Caco-2 (cell line): ENCODE measurements at places on chromosomes 4 and X.

DNA sequence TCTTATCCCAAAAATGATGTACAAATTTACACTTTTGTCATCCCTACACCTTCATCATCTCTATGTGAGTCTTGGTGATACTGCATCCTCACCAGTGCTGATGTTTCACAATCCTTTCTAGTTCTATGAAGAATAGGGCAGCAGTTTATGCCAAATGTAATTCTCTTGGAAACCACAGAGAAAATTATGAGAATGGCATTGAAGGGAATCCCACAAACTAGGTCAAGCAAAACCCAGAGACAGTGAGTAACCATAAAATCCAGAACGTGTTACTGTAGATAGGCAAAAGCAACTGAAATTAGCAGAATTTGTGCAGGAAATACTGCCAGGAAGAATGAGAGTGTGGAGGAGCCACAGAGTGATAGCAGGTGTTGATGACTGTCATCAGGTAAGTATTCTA is 24.5 kb downstream of the IL15 start:
- no peak for DNase-seq

DNA sequence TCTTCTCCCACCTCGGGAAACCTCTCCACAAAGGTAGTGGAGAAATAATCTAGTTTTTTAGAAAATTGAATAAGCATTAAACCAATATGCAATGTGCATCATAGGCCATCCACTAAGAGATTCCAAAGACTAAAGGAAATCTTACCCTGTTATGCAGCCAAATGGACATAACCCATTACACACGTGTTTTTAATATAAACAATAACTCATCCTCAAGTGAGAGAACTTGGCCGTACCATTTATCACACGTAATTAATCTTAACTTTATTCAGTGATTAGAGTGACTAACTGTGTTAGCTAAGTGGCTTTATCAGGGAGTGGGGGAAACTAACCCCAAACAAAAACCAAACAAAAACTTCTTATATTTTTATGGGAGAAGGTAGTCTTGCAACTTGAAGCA is 57.8 kb downstream of the AFM start:
- no peak for DNase-seq

DNA sequence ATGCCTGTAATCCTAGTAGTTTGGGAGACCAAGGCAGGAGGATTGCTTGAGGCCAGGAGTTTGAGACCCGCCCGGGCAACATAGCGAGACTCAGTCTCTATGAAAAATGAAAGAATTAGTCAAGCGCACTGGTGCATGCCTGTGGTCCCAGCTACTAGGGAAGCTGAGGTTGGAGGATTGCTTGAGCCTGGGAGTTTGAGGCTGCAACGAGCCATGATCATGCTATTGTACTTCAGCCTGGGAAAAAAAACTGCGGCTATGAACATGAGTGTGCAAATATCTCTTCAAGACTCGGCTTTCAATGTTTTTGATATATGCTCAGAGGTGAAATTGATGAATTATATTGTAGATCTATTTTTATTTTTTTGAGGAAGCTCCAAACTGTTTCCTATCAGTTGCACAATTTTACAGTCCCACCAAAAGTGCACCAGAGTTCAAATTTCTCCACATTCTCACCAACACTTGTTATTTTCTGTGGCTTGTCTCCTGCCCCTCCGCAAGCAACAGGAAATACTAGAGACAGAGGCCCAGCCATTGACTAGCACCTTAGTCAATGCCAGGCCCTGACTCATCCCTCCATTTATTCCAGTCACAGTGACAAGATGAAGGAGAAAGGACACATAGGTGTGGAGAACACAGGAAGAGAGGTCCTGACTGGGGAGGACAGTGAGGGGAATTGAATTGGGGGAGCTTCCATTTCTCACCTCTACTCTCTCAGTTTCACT is 33.1 kb upstream of the ZNF41 start:
- DNase-seq = no peak

DNA sequence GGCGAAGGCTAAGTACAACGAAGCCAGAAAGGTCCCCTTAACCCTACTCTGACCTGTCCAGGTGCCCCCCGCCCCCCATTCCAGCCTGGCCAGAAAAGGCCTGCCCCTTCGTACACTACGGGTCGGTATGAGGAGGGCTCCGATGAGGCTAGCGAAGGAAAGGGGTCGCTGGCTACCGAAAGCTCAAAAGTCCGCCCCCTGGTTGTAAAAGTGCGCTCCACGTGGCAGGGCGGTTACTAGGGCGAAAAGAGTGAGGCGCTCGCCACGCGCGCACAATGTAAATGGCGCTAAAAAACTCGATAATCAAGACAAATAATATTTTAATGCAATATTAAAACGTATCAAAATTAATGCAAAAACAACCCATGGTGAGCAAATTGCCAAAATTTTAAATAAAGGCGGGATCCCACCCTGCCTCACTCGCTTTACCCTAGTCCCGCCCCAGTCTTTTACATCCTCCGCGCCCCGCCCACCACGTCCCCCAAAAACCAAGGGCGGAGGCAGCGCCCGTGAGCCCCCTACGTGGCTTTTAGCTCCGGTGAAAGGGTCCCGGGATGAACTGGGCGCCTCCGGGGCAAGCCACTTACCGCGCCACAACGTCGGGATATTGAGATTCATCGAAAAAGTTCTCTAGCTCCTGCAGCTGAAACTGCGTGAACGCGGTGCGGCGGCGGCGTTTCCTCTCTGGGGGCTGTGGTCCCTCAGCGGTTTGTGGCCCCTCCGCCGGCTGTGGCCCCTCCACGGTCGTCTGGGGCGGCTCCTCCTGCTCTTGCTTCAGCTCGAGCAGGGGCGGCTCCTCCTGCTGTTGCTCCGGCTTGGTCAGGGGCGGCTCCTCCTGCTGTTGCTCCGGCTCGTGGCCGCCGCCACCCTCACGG is 929 bp downstream of the ESX1 start:
- no peak for DNase-seq

DNA sequence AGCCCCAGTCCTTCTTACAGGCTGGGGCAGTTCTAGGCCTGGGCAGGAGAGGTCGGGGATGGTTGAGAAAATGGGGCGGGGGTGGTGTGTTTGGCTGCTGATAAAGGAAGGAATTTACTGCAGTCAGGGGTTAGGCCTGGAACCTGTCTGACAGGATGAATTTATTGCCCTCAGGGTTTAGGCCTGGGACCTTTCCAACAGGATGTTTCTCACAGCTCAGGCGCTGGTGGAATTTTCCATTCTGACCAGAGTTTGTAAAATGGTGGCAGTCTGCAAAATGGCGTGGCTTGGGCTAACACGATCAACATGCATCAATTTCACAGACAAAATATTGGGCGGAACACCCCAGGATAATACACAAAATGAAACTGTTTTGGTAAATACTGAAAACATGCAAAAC is 83.5 kb upstream of the SPIN4 start:
- peak; percentile 86 for DNase-seq

GRCh38 chr4:56641494-56642051 is 39.5 kb downstream of the HOPX start:
- DNase-seq = no peak

- no peak for DNase-seq
These were observed 82.6 kb downstream of the PCDH7 start for GRCh38 chr4:30802622-30803323.

GRCh38 chr4:144174401-144175067 is 34.0 kb upstream of the GYPA start:
- no peak for DNase-seq

GRCh38 chr4:7141151-7141834 is 51.0 kb upstream of the SORCS2 start:
- DNase-seq = no peak

DNA sequence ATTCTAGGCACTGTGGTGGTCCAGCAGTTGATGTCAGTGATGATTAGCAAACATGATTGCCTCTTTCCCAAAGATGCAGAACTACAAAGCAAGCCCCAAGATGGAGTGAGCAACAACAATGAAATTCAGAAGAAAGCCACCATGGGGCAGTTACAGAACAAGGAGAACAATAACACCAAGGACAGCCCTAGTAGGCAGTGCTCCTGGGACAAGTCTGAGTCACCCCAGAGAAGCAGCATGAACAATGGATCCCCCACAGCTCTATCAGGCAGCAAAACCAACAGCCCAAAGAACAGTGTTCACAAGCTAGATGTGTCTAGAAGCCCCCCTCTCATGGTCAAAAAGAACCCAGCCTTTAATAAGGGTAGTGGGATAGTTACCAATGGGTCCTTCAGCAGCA is 365.3 kb downstream of the MAPK10 start:
- no peak for DNase-seq

DNA sequence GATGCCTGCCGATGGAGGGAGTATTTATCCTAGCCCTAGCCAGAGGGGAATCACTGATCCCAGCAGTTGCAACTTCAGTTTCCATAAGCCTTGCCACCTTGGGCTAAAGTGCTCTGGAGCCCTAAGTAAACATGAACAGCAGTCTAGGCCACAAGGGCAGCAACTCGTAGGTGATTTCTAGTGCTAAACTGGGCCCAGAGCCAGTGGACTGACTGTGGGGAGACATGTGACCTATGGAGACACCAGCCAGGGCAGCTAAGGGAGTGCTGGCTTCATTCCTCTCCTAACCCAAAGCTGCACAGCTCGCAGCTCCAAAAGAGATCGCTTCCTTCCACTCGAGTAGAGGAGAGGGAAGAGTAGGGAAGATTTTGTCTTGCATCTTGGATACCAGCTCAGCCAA is 120.8 kb upstream of the MAGEA10 start:
- DNase-seq = no peak

DNA sequence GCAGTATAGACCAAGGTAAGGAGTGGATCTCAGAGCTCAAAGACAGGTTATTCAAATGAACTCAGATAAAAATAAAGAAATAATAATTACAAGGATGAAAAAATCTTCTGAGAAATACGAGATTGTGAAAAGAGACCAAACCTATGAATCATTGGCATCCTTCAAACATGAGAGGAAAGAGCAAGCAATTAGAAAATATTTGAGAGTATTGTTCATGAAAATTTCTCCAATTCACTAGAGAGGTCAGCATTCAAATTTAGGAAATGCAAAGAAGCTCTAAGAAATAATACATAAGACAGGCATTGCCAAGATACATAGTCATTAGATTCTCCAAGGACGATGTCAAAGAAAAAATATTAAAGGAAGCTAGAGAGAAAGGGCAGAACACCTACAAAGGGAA is 93.5 kb upstream of the GALNTL6 start:
- DNase-seq = no peak

DNA sequence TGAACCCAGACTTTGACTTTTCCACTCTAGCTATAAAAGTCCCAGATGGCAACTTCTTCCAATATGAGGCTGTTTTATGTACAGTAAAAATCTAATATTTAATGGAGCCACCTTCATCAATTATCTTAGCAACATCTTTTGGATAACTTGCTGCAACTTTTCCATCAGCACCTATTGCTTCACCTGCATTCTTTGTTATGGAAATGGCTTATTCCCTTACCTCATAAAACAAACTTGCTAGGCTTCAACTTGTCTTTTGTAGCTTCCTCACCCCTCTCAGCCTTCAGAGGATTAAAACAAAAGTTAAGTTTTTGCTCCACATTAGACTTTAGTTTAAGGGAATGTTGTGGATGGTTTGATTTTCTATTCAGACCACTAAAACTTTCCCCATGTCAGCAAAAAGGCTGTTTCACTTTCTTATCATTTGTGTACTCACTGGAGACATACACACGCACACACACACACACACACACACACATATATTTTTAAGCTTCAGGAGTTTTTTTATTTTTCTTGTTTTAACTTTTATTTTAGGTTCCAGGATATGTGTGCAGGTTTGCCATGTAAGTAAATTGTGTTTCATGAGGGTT is 1296.1 kb upstream of the PABPC4L start:
- no peak for DNase-seq

- DNase-seq = no peak
These were observed 94.6 kb downstream of the RASL11B start for GRCh38 chr4:52956691-52957090.

GRCh38 chr4:45324455-45325417 is 598.4 kb upstream of the GNPDA2 start:
- no peak for DNase-seq

DNA sequence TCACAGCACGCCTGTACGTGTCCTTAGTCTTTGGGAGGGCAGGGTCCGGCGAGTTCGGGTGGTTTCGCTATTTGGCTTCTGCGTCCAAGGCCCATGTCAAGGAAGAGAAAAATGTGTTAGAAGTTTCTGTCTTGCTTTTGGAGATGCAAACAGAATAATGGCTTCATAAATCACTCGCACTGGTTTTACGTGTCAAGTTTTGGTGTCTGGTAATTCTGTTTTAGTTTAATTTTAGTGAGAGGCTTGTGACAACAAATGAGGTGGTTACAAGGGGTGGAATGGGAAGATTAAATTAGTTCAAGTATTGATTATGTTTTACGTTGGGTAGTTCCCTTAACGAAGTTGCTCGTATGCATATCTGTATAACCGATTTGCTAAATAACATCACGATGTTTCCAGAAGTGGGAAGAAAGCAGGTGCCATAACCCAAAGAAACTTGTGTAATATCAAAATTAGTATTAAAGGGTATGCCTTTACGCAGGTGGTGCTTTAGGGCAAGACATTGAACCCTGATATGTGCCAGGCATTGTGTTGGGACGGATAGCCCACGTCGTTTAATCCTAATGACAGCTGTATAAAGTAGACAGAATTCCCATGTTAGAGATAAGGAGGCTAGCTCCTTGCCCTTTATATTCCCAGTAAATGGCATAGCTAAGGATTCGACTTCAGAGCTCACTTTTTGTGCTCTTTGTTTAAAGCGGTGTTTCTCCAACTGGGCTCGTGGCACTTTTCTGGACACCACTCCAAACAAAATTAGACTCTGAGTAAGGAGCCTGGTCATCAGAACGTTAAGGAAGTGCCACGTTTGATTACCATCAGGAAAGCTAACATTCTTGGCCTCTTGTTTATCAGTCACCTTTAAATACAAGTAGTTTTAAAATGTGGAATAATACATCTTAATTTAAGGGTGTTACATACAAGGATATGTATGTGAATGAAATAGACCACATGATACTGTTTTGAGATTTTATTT is 843 bp downstream of the RPL34 start:
- DNase-seq = no peak

DNA sequence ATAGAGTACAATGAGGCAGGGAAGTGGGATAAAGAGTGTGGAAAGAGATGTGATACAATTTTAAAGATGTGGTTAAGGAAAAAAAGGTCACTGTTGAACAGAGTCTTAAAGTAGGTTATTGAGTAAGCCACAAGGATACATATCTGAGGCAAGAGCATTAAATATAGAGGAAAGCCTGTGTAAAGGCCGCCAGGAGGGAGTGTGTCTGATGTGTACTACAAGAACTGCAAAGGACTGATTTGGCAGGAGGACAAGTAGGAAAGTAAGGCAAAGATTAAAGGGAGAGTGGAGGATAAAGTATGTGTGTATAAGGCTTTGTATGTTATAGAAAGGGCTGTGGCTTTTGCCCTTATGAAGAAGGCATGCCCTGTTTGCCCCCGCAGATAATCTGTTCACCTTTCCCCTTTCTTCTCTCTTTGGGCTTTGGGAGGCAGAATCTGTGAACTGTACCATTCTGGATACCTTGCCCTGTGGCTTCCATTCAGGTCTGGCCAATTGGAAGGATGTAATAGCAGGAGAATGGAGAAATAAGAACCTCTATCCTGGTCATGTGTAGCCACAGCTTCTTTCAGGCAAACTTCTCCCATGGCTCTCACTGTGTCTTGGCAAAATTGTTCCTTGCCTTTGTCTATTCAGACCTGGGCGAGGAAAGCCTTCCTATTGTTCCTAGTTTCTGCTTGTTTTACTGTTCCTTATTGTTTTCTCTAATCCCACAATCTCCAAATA is 68.9 kb upstream of the FAM47B start:
- no peak for DNase-seq
